ENCODE measurements at places on chromosomes 12 and 14. TPM values are rescaled to one million over a fixed set of nuclear protein-coding genes. Genes with fewer than 3 reads are reported as not detected.
A peak's percentile ranks its signal among the peaks of the same experiment; 100 is the strongest.

DNA sequence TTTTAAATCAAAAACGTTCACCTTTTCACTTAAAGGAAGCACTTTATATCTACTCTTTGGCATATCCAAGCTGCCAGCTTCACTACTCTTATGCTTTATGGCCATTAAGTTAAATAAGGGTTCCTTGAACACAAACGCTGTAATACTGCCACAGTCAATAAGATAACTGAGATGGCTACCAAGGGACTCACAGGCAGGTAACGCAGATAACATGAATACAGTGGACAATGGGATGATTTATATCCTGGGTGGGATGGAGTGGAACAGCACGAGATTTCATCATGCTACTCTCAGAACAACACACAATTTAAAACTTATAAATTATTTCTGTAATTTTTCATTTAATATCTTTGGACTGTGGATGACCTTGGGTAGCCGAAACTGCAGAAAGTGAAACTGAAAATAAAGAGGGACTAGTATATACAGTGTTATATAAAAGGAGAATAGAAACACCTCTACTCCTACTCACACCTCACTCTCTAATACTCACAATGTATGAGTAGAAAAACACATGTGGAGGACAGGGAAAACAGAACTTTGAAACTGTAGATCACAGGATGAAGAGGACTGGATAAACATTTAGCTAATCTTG is 367.3 kb downstream of the C12orf50 start:
- DNase-seq, result no peak

CD163 gene
- 12.7 TPM for total RNA-seq

- DNase-seq, result peak; percentile 59
These were observed 116.6 kb downstream of the CALM1 start for GRCh38 chr14:90513161-90514014.

GRCh38 chr14:91154851-91155625 is 41.2 kb downstream of the DGLUCY start:
- DNase-seq, result peak; percentile 66

TEX52 gene
- not detected for total RNA-seq

HCAR3 gene
- total RNA-seq, result not detected

DNA sequence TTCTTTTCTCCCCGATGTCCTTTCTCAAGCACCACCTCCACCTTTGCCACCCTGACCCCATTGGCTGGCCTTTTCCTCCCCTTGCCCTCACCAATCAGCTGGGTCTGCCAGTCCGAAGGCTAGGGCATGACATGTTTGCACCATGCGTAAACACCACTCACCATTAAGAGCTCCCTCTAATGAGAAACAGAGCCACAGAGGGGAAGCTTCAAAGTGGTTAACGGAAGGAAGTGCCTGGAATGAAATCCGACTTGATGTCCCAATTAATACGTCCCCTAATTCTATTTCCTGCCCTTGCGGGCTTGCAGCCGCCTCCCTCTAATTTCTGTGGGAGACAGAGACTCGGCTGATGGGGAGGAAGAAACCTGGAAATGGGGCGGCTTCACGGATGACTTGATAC is 318.5 kb upstream of the TBX3 start:
- no peak for DNase-seq

GRCh38 chr12:2555487-2556082 is 239.2 kb upstream of the FKBP4 start:
- no peak for DNase-seq

NID2 gene
- 50.9 TPM for total RNA-seq

DNA sequence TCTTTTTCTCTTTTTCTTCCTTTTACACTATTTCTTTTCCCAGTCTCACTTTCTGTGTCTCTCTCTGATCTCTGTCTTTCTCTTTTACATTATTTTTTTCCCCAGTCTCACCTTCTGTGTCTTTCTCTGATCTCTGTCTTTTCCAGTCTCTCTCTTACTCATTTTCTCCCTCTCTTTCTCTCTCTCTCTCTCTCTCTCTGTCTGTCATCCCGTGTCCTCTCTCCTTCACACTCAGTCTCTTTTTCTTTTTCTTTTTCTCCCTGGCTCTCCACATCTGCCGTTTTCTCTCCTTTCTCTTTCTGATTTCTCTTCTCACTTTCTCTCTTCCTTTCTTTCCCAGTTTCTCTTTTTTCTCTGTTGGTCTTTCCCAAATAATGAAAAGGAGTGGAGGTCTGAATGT is 22.3 kb downstream of the DHRS4L2 start:
- no peak for DNase-seq

DNA sequence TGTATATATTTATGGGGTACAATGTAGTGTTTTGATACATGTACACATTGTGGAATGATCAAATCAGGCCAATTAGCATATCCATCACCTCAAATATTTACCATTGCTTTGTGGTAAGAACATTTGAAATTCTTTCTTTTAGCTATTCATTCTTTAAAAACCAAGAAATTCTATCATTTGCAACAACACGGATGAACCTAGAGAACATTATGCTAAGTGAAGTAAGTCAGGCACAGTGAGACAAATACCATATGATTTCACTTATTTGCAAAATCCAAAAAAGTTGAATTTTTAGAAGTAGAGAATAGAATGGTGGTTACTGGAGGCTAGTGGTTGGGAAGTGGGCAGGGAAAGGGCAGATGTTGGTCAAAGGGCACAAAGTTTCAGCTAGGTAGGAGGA is 129.3 kb upstream of the PTPRQ start:
- peak; percentile 18 for DNase-seq

IL22 gene
- total RNA-seq, result not detected

GRCh38 chr12:25699454-25699853 is 146.4 kb upstream of the LMNTD1 start:
- DNase-seq, result no peak

NUMB gene
- total RNA-seq, result 13.5 TPM

GLIPR1L1 gene
- total RNA-seq, result not detected

- peak; percentile 93 for DNase-seq
These were observed 311.9 kb downstream of the DUSP6 start for GRCh38 chr12:89040146-89040964.

DNA sequence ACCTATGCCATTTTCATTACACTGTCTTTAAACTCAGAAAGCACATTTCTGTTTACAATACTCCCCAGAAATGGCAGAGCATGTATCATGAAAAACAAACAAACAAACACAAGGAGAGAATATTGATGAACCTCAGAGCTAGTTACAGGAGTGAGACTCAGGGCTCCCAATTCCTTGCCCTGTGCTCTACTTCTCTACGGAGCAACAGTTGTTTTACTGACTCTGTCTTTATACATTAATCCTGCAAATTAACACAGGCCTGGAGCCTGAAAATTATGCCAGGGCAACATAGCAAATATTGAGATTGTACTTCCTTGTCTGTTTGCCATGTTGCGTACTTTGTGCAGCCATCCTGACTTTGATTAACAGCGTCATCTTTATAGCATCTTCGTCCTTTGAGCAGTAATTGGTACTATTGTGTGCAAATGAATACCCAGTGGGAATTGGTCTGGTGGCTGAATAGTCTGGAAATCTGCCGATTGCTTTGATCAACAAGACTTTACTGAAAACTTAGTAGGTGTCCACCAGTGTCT is 15.2 kb upstream of the AKAP6 start:
- no peak for DNase-seq

GRCh38 chr12:54684636-54685630 is 36.8 kb upstream of the DCD start:
- no peak for DNase-seq

DNA sequence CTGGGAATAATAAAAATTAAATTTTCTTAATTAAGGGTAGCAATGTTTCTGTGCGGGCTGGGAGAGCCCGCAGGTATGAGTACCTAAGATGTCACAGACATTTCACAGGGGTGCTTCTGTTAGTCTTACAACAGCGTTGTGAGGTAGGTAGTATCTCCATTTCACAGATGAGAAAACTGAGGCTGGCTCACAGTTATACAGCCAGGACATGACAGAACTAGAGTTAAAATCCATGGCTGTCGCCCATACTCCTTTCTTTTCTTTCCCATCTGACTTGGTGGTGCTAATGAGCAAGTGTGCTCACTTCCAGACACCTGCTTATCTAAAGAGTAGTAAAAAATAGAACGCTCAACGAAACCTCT is 2.1 kb downstream of the BMAL2 start:
- no peak for DNase-seq

DNA sequence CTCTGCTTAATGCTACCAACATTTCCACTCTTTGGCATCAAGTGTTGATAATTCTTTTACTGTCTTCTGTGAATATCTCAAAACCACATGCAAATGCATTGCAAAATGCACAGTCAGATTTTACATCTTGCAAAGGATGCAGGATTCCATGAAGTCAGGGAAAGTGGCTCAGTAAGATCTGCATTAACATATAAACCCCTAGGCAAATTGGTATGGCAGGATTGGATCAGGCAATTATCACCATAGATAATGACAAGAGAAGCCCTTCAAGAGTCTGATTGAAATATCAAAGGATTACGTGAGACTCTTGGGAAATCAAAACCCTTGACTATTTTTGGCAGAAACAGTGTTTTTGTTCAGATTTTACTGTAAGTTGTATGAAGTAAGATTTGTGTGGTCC is 71.0 kb downstream of the TMTC2 start:
- no peak for DNase-seq

GRCh38 chr14:48970943-48971342 is 615.2 kb downstream of the RPS29 start:
- no peak for DNase-seq

GRCh38 chr14:38578278-38578681 is 322.4 kb upstream of the CLEC14A start:
- peak; percentile 63 for DNase-seq

- no peak for DNase-seq
These were observed 14.6 kb upstream of the NUDT14 start for GRCh38 chr14:105195522-105196264.

CD163L1 gene
- 11.2 TPM for total RNA-seq

DNA sequence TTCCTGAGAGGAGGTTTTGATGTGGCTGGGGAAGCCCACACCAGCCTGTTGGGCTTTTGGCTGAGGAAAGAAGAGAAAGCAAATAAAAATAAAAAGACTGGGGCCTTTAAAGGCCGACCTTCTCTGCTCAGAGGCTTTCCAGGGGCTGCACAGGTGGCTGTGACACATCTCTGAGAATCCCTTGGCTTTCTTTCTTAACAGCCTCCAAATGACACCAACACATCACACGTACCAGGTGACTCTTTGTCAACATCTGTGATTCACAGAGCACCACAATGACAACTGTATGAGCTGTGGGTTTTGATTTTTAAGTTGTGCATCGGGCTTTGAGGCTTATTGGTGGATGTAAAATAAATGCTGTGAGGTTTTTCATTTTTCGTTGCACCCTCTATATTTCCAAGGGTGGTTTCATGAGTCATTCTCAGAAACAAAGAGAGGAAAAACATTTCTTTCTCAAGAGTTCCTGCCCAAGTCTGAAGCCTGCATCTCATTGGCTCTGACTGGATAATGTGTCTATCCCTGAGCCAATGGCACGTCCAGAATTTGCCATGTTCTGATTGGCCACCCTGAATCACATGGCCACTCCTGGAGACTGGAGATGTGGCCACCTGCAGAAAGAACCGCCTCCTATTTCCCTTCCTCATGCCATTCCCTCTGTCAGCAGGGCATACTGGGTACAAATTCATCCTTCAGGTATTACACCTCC is 349.0 kb downstream of the GLT1D1 start:
- DNase-seq, result no peak

PMCH gene
- not detected for total RNA-seq

- peak; percentile 68 for DNase-seq
These were observed 308.0 kb downstream of the PPFIA2 start for GRCh38 chr12:81450920-81451739.

DNA sequence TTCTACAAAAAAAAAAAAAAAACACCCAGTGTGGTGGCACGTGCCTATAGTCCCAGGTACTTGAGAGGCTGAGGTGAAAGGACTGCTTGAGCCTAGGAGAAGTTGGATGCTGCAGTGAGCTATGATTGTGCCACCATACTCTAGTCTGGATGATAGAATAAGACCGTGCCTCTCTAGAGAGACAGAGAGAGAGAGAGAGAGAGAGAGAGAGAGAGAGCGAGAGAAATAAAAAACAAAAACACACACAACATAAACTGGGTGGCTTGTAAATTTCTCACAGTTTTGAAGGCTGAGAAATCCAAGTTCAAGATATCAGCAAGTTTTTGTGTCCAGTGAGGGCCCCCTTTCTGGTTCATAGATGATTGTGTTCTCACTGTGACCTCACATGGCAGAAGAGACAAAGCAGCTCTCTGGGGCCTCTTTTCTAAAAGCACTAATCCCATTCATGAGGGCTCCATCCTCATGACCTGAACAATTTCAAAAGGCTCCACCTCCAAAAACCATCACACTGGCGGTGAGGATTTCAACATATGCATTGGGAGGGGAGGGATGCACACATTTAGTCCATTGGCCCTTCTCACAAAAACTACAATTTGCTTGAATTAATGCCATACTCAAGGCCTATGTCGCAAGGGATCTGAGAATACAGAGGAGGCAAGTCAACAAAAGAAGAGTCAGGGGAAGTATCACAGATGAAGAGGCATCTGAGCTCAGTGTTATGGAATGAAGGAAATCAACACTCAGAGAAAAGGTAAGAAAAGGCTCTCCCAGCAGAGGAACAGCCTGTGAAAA is 94.9 kb downstream of the PPM1H start:
- no peak for DNase-seq

DNA sequence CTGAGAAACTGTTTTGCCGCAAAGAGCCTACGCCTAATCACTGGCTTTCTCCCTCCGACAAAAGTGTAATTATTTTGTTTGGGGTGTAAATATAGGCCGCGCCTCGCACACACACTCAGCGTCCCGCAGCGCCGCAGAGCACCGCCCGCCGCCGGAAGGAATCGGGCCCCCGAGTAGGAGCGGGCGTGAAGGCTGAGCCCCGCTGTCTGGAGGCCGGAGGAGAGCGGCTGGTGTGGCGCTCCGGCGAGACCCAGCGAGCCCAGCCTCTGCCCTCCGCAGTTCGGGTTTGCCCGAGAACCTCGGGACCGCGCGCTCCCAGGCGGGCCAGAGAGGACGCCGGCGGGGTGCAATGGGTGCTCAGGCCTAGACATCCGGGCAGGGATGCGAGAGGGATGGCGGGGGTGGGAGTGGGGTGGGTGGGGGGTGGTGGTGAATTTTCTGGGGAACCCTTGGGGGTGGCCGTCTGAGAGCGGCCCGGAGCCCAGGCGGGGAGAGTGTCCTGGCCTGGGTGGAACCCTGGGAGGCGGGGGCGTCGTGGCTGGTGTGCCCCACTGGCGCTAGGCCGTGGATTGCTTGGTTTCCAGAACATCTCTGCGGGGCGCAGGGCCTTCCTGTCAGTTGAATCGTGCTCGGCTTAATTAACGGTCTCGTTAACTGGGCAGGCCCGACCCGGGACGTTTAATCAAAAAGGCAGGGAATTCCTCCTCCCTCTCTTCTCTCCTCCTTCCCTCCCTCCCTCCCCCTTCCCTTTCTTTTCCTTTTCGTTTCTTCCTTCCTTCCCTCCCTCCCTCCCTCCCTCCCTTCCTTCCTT is 4.7 kb upstream of the LHX5 start:
- no peak for DNase-seq

GRCh38 chr12:102960766-102961465 is 3.4 kb downstream of the ASCL1 start:
- DNase-seq, result no peak

CLECL1 gene
- total RNA-seq, result not detected
